ENCODE measurements at places on chromosomes 5 and 9.

GRCh38 chr5:83368835-83369234 lies 102.7 kb upstream of the VCAN start:
- no peak for DNase-seq

- DNase-seq: no peak
These were observed 65.9 kb upstream of the DAP start for GRCh38 chr5:10826971-10827370.

DNA sequence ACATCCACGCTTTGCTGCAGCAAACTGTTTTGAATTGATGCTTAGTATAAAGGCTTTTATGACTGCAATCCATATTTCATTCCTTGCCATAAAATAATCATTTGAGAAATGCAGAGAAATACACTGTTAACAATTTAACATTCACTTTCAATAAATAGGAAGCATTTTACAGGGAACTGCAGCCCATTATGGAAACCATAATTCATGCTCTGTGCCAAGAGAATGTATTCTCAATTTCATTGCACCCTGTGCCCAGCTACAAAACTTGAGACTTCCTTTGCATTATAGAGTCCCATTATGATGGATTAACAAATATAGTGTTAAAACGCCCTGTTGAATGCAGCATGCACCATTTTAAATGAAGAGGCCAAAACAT lies 134.0 kb downstream of the MED10 start:
- no peak for DNase-seq

DNA sequence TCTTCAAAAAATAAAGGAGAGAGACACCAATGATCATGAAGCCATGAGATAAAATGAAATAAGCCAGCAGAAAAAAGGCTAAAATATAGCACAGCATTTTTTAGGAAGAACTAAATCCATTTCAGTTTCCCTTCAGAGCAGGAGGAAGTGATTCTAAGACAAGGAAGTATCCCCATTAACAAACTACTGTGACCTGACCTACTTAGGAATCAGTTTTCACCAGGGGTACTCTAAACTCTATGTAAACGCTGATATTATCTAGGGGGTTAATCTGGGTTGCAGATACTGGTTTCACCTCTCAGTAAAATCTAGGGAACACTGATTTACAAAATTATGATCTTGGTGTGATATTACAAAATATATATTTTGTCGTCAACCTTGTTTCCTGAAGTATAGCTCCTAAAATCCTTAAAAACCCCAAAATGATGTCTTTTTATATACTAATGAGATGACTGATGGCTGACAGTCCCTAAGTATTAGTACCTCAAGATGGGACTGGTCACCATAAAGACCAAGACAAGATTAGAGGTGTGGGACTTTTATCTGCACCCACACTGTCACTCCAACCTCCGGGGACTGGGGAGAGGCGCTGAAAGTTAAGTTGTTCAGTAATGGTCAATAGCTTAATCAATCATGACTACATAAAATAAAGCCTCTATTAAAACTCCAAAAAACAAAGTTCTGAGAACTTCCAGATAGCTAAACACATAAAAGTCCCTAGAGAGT lies 2.9 kb upstream of the FNBP1 start:
- no peak for DNase-seq
